Stimulated activated CD8-positive, alpha-beta memory T cell treated with anti-CD3 and anti-CD28 coated beads, Interleukin-2, amount 100 ng/mL, for 1 hour (primary cell): ENCODE measurements at places on chromosomes 5 and 9.

- no peak for DNase-seq
Measured at GRCh38 chr5:173781432-173781815, 106.7 kb upstream of the CPEB4 start.

- no peak for DNase-seq
Measured at GRCh38 chr9:109242014-109242413, 75.0 kb upstream of the FRRS1L start.

DNA sequence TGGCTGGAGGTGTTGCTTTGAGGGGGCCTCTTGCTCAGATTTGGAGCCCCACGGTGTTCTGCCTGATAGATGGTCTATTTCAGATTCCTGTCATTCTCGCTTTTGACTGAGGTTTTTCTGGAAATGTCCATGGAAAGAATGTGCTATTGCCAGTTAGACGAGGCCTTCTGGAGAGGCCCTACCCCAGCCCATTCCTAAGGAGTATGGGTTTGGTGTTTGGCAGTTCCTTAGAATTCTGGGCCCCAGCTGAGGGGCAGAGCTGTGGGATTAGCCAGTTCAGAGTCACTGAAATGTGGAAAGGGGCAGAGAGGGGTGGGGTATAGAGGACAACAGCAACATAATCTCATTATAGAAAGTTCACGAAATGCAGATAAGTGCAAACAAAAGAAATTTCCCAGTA lies 50.5 kb downstream of the GALNT10 start:
- DNase-seq: no peak

DNA sequence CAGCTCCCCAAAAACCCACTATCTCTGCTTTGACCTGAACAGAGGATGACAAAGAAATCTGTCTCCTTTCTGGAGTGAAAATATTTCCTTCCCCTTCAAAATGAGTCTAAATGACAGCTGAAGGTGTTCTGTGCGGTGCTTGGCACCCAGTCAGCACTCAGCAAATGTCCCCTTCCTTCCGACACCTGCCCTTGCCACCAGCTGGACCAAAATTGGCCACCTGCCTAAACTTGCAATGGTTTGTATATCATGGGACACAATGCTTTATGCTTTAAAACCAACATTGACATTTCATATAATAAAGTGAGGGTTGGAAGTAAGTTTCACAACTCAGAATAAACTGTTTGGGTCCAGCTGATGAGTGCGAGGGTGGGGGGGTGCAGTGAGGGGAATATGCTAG lies 7.5 kb upstream of the TTC1 start:
- no peak for DNase-seq

DNA sequence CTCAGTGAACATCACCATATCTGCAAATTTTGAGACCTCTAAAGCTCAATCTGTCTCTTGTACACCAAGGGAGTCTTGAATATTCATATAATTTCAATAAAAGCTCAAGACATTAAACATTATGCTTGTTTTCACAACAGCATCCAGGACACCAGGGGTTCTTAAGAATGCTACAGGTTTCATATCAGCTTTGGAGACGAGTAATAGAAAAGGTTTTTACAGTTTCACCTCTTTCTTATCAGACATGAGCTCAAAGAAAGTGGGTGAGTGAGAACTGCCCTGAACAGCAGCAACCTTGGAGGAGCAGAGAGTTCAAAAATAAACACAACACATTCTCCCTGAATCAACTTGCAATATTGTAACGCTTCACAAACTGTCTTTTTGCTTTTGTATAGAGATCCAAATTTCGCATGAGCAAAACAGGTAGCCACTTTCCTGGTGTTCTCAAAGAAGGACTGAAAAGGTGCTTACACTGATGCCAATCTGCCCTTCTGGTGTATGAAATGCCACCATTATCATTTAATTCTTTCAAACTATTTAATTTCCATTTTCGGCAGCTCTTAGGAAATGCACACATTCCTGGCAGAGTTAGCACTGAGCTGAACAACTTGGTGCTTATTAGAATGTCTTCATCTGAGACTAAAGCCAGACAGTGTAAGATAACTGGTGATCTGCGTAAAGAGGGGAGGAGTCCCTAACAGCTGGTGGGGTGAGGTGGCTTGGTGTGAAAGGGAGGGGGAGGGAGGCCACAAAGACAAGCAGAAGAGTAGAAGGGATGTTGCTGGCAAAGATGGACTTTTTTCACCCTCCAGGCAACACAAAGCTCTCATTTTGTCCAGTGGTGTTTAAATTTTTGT lies 535.3 kb downstream of the PDE4D start:
- DNase-seq: no peak

GRCh38 chr5:102090770-102091169 lies 205.3 kb downstream of the SLCO4C1 start:
- DNase-seq: no peak

DNA sequence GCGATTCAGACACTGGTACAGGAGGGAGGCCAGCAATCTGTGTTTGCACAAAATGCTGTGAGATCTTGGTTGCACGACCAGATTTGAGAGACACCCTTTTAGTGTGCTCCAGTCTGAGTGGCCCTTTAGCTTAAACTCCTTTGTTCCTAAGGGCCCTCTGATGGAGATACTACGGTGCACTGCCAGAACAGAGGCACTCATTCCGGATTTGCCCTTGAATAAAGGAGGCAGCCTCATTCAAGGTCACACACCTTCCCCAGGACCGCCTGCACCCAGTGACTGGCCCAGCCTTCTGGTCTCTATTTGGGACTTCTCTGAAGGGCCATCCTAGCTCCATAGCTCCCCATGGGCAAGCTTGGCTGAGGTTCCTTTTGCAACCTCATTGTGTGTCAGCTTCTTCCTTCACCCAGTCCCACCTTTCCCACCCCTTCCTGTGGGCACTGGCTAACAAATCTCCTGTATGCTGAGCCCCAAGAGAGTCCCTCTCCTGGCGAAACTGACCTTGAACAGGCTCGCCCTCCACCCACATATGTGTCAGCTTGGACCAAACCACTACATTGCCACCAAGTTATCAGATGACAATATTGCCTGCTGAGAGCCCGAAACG lies 191.7 kb downstream of the GABBR2 start:
- no peak for DNase-seq
